ENCODE measurements at places on chromosomes 3 and 15.

DNA sequence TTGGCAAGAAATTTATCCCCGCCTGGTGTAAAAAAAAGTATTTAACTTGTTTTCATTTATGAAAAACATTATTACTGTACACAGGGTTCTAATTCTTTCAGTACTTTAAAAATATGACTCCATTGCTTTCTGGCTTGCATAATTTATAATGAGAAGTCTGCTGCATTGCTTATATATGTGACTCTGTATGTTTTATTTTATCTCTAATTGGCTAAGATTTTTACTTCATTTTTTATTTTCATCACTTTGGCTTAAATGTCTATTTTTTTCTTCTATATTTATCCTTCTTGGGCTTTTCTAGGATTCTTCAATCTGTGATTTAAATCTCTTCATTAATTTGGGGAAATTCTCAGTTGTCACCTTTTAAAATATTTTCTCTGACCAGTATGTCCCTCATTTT lies 636.6 kb upstream of the NR2F2 start:
- DNase-seq: no peak

- no peak for DNase-seq
Measured at GRCh38 chr3:99351122-99351521, 287.3 kb upstream of the COL8A1 start.

DNA sequence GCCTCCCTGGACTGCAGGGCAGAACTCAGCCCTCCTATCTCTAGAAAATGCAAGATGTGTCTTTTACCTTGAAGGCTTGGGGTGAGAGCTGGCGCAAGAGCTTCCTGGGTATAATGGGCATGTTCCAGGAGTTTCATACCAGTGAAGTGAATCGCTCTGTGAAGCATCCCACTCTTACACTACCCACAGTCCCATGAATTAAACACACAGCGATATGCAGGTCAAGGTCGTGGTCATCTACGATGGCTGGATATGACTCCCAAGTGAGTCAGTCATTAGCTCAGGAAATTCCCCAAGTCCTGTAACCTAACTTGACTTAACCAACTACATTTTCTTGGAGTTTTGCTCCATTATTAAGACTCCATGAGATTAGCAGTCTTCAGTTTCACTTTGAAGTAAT lies 439.7 kb downstream of the NTRK3 start:
- DNase-seq: no peak

- no peak for DNase-seq
Measured at GRCh38 chr3:184129012-184129411, 6.1 kb upstream of the EIF2B5 start.

- DNase-seq: no peak
Measured at GRCh38 chr3:14943042-14943441, 4.3 kb upstream of the NR2C2 start.

DNA sequence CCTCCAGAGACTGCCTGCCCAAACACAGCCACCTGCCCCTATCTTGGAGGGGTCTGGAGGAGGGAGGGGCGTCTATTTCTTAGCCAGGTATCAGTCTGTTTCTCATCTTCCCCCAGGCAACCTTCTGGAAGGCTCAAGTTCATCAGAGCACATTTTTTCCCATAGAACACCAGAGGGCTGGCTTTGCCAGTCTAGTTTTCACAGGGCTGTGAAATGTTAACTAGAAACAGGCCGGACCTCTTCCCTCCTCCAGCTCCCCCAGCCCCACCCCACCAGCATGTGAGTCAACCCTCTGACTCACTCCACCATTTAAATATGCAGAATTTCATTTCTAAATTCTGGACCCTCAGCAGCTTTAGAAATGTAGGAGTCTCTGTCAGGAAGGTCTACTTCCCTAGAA lies 66.9 kb downstream of the SLCO2A1 start:
- no peak for DNase-seq
